Left renal cortex interstitium (tissue), 4 donors: ENCODE measurements at places on chromosomes 12 and 14. TPM values are rescaled to one million over a fixed set of nuclear protein-coding genes. Genes with fewer than 3 reads are reported as not detected.

- DNase-seq: no peak
Measured at GRCh38 chr12:67698672-67699581, 50.4 kb downstream of the DYRK2 start.

- no peak for DNase-seq
Measured at GRCh38 chr14:58739674-58740073, 101.9 kb downstream of the DACT1 start.

- no peak for DNase-seq
Measured at GRCh38 chr14:21219561-21220111, 49.6 kb downstream of the HNRNPC start.

- DNase-seq: no peak
Measured at GRCh38 chr14:80536456-80536855, 325.2 kb upstream of the DIO2 start.

- no peak for DNase-seq
Measured at GRCh38 chr12:5965950-5966383, 20.9 kb upstream of the ANO2 start.

SERPINA12 gene
- 0.30 TPM for polyA plus RNA-seq

GLI1 gene
- 18.3 TPM for polyA plus RNA-seq

PKP2 gene
- 16.8 TPM for polyA plus RNA-seq

C14orf39 gene
- 0.44 TPM for polyA plus RNA-seq

CLEC2B gene
- 4.2 TPM for polyA plus RNA-seq

TEX52 gene
- 2.3 TPM for polyA plus RNA-seq
